Heart right ventricle (tissue), 16 donors: ENCODE measurements at places on chromosomes 11 and 22. TPM values are rescaled to one million over a fixed set of nuclear protein-coding genes. Genes with fewer than 3 reads are reported as not detected.

DNA sequence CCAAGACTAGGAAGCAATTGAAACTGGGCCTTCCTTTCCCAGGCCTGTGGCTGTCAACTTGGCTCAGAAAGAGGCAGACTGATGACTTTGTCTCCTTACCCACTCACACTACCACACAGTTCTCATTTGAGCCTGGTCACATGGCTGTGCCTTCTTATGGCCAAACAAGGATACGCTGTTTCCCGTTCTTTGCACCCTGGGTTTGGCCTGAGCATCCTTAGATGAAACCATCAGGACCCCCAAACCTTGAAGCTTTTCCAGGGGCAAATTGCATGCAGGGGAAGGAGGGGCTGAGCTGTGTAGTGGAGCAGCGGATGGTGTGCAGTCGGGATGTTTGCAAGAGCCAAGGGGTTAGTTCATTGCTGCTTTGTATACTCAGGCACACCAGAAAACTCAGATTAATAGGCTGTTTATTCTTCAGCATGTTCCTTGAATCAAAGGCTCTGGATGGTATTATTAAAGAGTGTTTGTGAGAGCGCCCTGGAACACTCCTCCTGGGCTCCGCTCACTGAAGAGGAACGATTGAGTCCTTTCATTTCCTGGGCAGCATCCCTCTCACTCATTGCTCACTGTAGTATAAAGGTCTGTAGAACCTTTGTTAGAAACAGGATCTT, 69.8 kb downstream of the ARFGAP2 start:
- H3K4me3 ChIP-seq, result no peak overlapping the region
- H3K27ac ChIP-seq, result no peak overlapping the region
- no peak for DNase-seq

DNA sequence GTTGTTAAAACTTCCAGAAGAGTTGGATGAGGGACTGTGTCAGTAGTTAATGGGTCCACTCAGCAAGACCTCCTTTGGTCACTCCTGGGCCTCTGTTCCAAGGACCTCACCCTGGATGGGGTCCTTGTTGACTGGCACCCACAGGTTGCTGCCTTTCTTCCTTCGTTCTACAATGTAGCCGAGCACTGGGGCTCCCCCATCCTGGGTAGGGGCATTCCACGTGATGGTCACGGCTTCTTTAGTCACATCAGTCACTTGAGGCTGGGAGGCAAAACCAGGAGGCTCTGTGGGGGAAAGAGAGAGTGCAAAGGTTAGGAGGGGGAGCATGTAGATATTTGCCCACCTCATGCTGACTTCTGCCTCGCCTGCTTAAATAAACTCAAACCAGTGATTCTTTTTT, 12.0 kb downstream of the TMEM86A start:
- no peak for DNase-seq
- H3K27me3 ChIP-seq, result peaks cover 3% of the 10 kb centered on the region
- H3K27ac ChIP-seq, result no peak overlapping the region
- H3K36me3 ChIP-seq, result no peaks in the 10 kb centered on the region
- peaks cover 13% of the 10 kb centered on the region for H3K4me1 ChIP-seq

GRCh38 chr11:80958361-80958760, 1517.5 kb upstream of the TENM4 start:
- no peaks in the 10 kb centered on the region for H3K36me3 ChIP-seq
- H3K27me3 ChIP-seq, result no peaks in the 10 kb centered on the region
- DNase-seq, result no peak
- H3K4me1 ChIP-seq, result no peaks in the 10 kb centered on the region
- H3K27ac ChIP-seq, result no peak overlapping the region
- H3K4me3 ChIP-seq, result no peak overlapping the region

GRCh38 chr22:25888399-25889054, 146.5 kb downstream of the MYO18B start:
- DNase-seq, result no peak
- peaks cover 8% of the 10 kb centered on the region for H3K36me3 ChIP-seq
- H3K27ac ChIP-seq, result no peak overlapping the region
- no peaks in the 10 kb centered on the region for H3K27me3 ChIP-seq

DNA sequence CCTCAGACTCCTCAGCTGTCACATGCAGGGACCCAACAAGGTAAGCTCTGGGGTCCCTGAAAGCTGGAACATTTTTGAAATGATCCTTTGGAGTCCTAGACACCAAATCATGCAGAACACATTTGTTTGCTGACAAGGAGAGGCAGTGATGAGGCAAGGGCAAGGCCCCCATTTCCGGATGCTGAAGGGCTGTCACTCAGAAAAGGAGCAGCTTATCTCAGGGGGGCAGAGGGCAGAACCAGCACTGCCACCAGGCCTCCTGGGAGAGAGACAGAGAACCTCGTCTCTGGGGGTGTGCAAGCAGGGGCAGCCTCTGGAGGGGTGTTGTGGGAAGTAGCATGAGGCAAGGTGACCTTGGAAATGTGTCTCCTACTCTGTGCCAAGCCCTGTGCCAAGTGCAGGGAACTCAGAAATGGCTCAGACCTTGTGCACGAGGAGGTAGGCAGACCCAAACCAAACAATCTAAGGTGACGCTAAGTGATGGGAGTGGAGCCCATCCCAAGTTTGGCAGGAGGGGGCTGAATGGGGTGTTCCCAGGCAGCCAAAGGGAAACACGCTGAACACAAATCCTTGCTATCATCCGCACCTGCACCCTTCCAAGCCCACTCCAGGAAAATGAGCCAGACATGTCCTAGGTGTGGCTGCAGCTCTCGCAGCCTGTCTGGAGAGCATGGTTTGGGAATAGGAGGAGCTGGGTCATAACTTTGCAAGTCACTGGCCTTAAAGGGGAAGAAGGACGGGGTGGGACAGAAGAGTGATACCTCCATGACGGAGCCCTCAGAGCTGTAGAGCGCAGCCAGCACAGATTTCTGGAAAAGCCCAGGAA, 94.2 kb downstream of the PDE2A start:
- DNase-seq, result no peak
- H3K27ac ChIP-seq, result no peak overlapping the region
- peaks cover 9% of the 10 kb centered on the region for H3K27me3 ChIP-seq

GRCh38 chr11:96284917-96285316, 58.1 kb downstream of the MAML2 start:
- H3K4me3 ChIP-seq, result no peak overlapping the region
- no peak for DNase-seq
- no peaks in the 10 kb centered on the region for H3K27me3 ChIP-seq
- no peaks in the 10 kb centered on the region for H3K36me3 ChIP-seq

- H3K4me3 ChIP-seq, result no peak overlapping the region
- DNase-seq, result no peak
- H3K4me1 ChIP-seq, result no peaks in the 10 kb centered on the region
- no peaks in the 10 kb centered on the region for H3K27me3 ChIP-seq
- no peaks in the 10 kb centered on the region for H3K36me3 ChIP-seq
Measured at GRCh38 chr11:3604167-3604566, 37.6 kb downstream of the ART5 start.

DNA sequence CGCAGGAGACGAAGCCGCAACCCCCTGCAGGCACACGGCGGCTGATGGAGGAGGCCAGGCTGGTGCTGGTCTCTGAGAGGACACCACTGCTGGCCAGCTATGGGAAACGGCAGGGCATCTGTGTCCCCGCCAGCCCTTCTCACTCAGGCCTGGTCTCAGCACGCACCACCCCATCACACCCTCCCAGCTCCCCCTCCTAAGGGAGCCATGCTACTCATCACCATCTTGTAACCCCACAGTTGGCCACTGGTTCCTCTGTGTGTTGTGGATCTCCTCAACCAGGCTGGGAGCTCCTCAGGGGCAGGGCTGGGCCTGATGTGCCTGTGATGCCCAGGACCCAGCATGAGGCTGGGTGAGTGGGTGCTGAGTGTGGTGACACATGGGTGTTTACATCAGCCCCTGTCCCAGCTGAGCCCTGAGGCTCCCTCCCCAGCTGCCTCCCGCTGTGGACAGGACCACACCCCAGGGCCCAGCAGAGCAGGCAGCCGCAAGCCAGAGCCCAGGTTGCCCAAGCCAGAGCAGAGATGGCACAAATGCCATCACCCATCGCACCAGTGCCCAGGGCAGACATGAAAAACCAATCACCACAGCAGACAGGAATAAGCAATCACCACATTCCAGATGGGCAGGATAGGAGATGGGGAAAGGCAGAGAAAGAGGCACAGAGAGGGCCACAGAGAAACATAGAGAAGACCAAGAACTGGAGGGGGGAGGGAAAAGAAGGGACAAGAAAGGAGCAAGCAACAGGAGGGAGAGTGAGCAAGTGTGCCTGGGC, 8.2 kb downstream of the ARVCF start:
- H3K4me1 ChIP-seq, result peaks cover 16% of the 10 kb centered on the region
- H3K27ac ChIP-seq, result no peak overlapping the region
- H3K4me3 ChIP-seq, result no peak overlapping the region
- H3K36me3 ChIP-seq, result no peaks in the 10 kb centered on the region
- no peaks in the 10 kb centered on the region for H3K27me3 ChIP-seq
- no peak for DNase-seq

GRCh38 chr11:118663381-118663780, 16.1 kb downstream of the TREH start:
- H3K36me3 ChIP-seq, result no peaks in the 10 kb centered on the region
- H3K4me3 ChIP-seq, result no peak overlapping the region
- no peak overlapping the region for H3K27ac ChIP-seq
- peaks cover 16% of the 10 kb centered on the region for H3K4me1 ChIP-seq
- H3K27me3 ChIP-seq, result no peaks in the 10 kb centered on the region
- no peak for DNase-seq

GRCh38 chr11:17405232-17406005, 17.0 kb upstream of the KCNJ11 start:
- DNase-seq, result peak; percentile 74
- H3K4me1 ChIP-seq, result peaks cover 20% of the 10 kb centered on the region
- no peak overlapping the region for H3K4me3 ChIP-seq

Gene RAB36
- 0.36 TPM for polyA plus RNA-seq

Gene KCTD21
- 5.0 TPM for polyA plus RNA-seq

Gene ARHGAP20
- polyA plus RNA-seq, result 0.14 TPM

Gene MS4A6E
- polyA plus RNA-seq, result not detected

Gene TRIM6
- 0.95 TPM for polyA plus RNA-seq

Gene PAK1
- polyA plus RNA-seq, result 3.1 TPM
